Hematopoietic multipotent progenitor cell treated with erythropoietin and hydrocortisone succinate and interleukin-3 and kit ligand, for 4 days (in vitro differentiated cells): ENCODE measurements at places on chromosomes 11 and 22.

GRCh38 chr22:47375621-47376321, 613.3 kb downstream of the TBC1D22A start:
- DNase-seq: no peak

DNA sequence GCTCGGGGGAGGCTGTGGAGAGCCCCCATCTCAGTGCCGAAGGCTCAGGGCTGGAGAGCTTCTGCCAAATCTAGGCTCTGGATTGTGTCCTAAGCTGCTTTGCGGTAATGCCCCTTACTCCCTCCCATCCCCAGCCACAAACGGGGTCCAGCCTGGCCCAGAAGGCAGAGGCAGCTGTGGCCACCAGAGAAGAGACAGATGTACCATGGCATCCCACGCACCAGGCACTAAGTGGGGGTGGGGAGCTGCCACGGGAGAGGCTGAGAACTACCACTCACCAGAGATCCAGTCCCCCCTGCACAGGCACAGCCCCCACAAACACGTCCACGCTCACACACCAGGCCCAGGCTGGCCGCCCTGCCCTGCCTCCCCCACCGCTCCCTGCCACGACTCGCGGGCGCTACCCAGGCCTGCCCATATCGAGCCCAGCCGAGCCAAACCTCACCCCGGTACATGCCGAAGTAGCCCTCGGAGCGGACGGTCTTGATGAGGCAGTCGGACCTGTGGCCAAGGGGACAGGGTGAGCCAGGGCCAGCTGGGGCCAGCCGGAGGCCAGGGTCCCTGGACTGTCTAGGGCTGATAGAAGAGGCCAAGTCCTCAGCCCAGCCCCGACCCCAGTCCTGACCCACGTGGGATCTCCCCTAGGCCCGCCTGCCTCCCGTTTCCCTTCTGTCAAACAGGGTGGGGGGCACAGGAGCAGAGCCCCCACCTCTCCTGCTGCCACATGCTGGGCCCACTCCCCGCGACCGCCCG, 3.9 kb downstream of the SLC25A22 start:
- no peak for DNase-seq

GRCh38 chr22:37240941-37241320, 3.1 kb downstream of the RAC2 start:
- DNase-seq: no peak

DNA sequence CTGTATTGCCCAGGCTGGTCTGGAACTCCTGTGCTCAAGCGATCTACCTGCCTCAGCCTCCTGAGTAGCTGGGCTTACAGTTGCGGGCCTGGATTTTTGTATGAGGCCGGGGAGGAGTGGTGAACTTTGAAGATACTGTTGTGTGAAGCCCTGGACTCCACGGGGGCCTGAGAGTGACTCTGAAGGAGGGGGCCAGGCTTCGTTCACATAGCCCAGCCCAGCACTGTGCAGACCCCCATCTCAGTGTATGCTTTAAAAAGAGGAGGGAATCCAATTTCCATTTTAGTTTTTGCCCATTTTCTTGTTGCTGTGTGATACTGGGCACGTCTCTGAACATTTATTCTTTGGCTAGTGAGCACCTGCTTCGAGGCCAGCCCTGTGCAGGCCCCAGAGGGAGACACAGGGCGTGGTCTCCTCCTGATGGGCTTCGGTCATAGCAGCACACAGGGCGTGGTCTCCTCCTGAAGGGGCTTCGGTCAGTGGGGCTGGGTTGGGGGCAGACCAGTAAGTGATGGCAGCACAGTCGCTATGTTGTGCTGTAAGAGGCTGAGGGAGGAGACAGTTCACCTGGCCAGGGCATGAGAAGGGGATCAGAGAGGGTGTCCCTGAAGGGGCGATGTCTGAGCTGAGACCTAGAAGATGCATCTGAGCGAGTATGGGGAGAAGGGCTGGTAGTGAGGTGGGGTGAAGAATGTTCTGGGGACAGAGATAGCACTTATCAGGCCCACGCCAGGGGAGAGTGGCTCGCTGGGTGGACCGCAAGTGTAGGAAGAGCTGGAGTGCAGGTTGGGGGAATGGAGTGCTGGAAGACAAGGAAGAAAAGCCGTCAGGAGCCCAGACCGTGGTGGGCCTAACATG, 14.0 kb downstream of the SAMM50 start:
- peak; percentile 87 for DNase-seq

- no peak for DNase-seq
These were observed 374.4 kb downstream of the NTM start for GRCh38 chr11:131744847-131745246.

DNA sequence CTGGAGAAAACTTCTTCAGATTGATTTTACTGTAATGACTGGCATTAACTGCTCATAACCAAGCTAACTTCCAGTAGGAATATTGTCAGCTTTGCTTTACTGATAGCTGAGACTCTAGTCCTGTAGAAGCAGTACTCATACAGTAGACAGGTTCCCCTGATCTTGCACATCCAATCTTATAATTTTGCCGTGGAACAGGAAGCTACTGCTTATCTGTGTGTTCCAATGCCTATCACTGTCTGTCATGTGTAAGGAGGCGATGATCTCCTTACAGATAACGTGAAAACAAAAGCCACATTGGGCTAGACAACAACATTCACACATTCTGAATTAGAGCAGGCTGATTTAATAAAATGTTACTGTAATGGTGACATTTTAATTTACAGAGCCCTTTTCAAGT, 13.2 kb downstream of the HSD17B12 start:
- peak; percentile 84 for DNase-seq

DNA sequence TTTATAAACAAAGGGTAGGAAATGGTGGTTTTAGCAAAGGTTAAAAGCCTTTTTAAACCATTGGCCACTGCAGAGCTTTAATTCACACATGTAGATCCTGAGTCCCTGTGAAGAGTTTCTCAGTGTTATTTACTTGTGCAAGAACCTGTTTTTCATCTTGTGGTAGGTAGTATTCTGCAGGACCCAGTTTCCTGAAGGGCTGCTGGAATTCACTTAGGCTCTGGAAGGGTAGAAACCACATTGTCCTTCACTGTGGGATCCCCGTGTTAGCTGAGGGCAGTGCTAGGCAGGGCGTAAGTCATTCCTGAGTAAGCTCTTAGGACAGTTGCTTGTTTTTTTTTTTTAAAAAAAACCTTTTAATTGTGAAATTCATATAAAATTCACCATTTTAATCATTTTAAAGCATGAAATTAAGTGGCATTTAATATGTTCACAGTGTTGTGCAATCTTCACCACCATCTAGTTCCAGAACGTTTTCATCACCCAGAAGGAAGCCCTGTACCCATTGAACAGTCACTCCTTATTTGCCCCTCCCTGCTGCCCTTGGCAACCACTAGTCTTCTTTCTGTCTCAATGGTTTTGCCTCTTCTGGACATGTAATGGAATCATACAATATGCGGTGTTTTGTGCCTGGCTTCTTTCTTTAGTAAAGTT, 77.7 kb downstream of the C22orf31 start:
- DNase-seq: peak; percentile 24

GRCh38 chr11:75858042-75858441, 43.0 kb downstream of the UVRAG start:
- DNase-seq: no peak

DNA sequence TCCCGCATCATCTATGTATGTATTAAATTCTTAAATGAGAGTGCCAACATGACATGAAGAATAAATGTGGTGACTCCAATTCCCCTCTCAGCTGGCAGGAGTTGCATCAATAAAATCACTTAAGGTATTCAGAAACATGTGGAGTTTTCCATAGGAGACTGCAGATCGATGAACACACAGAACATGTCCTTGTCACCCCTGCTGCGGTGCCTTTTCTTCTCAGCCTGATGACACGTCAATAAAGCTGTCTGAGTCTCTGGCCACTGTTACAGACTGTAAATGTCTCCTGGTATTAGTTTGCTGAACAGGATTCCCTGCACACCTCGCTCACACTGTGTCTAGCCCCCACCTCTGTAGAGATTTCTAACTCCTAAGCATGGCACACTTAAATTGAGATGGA, 460.5 kb downstream of the LRRC4C start:
- DNase-seq: no peak

DNA sequence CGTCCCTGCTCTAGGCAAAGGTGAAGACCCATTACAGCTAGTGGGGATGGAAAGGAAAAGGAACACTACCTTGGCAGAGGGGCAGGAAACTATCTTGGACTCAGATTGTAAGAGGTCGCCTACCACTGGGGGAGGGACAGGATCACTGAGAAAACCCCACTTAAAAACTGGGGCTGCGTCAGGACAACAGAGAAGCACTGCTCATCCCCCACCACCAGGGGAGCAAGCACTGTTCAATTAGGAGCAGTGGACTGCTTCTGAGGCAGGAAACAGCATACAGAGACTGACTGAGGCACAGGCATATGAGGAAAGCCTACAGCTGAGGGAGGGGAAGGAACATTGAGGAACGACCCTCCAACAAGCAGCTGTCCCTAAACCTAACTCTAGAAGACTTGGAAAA, 20.8 kb upstream of the DLAT start:
- DNase-seq: peak; percentile 71

DNA sequence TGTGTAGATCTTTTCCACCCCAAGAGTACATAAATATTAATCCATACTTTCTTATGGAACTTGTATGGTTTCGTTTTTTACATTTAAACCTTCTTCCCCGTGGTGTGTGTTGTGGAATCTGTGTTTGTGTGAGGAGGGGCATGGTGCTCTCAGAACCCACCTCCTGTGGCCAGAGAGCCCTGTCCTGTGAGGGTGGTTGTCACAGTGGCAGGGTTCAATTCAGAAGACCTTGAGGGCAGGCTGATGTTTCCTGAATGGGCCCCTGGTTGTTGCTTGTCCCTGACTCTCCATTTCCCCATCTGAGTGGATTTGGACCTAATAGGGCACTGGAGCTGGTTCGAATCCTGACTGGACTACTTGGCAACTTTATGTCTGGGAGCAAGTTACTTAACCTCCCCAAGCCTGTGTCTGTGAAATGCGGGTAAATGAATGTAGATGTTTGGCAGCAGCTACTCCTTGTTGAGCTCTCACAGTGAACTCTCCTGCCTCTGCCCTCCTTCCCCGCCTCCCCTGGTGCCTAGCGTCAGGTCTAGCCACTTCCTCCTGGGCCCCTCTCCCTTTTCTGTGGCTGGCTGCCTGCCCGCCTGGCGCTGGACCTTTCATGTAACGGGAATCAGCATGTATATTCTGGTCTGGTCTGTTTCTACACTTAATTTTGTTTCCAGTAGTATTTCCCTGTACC, 7.3 kb downstream of the NEAT1 start:
- DNase-seq: peak; percentile 83

- DNase-seq: no peak
These were observed 40.3 kb downstream of the IRAG1 start for GRCh38 chr11:10653261-10653660.

DNA sequence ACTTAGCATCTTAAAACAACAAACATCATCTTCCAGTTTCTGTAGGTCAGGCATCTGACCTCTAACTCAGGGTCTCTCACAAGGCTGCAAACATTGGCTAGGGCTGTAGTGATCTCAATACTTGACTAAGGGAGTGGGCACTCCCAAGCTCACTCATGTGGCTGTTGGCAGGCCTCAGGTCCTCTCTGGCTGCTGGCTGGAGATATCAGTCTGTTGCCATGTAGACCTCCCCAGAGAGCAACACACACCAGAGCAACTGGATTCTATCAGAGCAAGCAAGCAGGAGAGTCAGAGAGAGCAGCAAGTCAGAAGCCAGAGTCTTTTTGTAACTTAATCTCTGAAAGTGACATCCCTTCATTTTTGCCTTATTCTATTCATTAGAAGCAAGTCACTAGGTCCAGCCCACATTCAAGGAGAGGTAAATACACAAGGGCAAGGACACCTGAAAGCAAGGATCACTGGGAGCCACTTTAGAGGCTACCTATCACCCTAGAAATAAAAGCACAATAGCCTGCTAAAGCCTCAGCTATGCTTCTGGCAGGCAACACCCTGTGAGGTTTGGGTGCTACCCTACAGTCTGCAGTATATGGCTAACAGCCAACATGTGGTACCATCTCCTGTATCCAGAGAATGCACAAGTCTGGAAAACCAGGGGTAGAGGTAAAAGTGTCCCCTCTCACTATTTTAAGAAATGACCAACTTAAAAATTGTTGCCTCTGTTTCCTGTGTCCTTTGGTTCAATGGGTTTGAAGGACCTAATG, 33.5 kb upstream of the CD44 start:
- peak; percentile 92 for DNase-seq

DNA sequence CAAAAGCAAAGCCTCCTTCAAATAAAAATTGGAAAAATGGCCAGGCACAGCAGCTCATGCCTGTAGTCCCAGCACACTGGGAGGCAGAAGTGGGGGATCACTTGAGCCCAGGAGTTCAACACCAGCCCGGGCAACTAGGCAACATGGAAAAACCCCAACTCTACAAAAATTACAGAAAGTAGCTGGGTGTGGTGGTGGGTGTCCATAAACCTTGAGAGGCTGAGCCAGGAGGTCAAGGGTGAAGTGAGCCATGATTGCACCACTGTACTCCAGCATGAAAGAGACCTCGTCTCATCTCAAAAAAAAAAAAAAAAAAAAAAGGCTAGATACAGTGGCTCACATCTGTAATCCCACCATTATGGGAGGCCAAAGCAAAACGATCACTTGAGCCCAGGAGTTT, 22.3 kb downstream of the DDX6 start:
- DNase-seq: no peak

GRCh38 chr22:40324468-40325305, 21.6 kb upstream of the ADSL start:
- DNase-seq: no peak

DNA sequence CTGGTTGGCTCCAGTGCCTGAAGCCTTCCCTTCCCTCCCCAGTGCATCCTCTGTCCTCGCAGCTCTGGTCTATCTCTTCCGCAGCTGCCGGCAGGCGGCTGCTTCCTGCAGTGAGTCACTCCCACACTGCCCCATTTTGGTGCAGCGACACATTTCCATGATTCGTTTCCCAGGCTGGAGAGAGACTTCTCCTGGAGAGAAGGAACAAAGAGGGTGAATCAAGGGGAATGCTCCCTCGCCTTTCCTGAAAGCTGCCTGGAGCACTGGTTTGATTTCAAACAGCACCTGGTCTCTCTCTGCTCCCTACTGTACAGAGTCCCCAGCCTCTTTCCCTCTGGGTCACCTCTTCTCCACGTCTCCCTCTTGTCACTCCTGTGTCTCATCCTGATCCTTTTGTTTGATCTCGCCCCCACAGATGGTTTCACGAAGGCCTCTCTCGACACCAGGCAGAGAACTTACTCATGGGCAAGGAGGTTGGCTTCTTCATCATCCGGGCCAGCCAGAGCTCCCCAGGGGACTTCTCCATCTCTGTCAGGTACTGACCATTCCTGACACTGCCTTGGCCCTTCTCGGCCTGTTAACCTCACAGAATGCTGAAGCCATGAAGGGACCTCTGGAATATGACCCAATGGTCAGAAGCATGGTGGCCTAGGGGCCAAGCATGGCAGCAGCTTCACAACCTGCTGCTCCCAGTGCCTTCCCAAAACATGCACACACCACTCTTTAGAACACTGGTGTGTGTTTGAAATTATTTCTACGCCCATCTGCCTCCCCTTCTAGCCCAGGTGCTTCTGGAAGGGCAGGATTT, at the start of gene TMA7B:
TMA7B (plus strand) TSS at position 758 of the 808 bp plus-strand sequence. CDS start 3,978 bp downstream, outside the sequence.
- peak; percentile 78 for DNase-seq

DNA sequence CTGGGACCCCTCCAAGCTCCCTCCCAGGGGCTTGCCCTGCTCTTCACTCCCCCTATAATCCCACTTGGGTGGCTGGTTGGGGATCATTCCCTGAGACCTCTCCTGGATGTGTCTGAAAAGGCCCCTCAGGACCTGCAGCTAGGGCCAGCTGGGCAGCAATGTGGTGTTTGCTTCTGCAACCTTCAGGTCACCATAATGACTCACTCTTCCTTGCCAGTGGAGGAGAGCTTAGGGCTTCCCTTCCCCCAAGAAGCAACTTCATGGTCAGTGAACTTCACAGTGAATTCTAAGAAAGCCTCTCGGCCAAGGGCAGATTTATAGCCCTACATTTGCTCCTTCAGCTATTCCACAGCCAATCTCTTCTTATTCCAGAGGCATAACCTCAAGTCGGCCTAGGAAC, 45.1 kb upstream of the TSPAN18 start:
- no peak for DNase-seq
